ENCODE measurements at places on chromosomes 5 and 9. TPM values are rescaled to one million over a fixed set of nuclear protein-coding genes. Genes with fewer than 3 reads are reported as not detected.
A peak's percentile ranks its signal among the peaks of the same experiment; 100 is the strongest.

- H3K27me3 ChIP-seq, result peaks cover 33% of the 10 kb centered on the region
- H3K36me3 ChIP-seq, result no peaks in the 10 kb centered on the region
Observed at GRCh38 chr5:174755106-174755505, 30.7 kb downstream of the MSX2 start.

DNA sequence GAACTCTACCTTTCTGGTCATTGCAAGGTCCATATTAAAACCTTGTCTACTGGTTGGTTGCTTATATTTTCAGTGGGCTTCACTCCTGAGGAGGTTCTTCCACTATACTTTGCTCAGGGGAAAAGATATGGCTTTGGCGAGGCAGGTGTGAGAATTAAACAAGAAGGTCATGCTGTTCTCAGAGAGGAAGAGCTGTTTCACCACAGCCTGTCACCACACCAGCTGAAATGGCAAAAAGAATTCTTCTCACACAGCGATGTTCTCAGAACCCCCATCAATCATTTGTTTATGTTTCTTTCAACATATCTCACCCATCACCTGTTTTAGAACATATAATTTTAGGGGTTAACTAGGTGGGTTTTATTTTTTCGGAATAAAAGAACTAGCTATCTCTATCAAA lies 38.6 kb downstream of the CAPSL start:
- no peaks in the 10 kb centered on the region for H3K36me3 ChIP-seq
- no peak overlapping the region for H3K27ac ChIP-seq
- no peaks in the 10 kb centered on the region for H3K4me1 ChIP-seq
- no peak overlapping the region for H3K4me3 ChIP-seq
- H3K27me3 ChIP-seq, result no peaks in the 10 kb centered on the region
- DNase-seq, result no peak

GRCh38 chr5:170523830-170524229 lies 20.0 kb downstream of the KCNIP1 start:
- peaks cover 2% of the 10 kb centered on the region for H3K36me3 ChIP-seq

GRCh38 chr5:14173377-14174229 lies 30.5 kb downstream of the TRIO start:
- no peak for DNase-seq
- peaks cover 34% of the 10 kb centered on the region for H3K4me1 ChIP-seq
- no peaks in the 10 kb centered on the region for H3K36me3 ChIP-seq
- H3K4me3 ChIP-seq, result no peak overlapping the region
- H3K27ac ChIP-seq, result peak overlapping the region; percentile 42

DNA sequence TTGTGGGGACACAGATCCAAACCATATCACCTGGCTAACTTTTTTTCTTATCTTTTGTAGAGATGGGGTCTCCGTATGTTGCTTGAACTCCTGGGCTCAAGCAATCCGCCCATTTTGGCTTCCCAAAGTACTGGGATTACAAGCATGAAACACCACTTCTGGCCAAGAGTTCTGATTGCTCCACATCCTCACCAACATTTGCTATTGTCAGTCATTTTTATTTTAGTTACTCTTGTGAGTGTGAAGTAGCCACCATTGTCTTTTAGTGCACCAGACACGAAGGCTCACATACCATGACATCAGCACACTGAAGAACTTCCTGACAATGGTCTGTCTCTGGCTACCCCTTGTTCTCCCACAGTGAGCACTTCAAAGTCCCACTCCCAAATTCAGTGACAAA lies 17.3 kb downstream of the PLAC8L1 start:
- no peaks in the 10 kb centered on the region for H3K4me1 ChIP-seq
- no peak for DNase-seq
- H3K4me3 ChIP-seq, result no peak overlapping the region
- no peaks in the 10 kb centered on the region for H3K27me3 ChIP-seq

- no peak overlapping the region for H3K4me3 ChIP-seq
- no peak for DNase-seq
- H3K36me3 ChIP-seq, result no peaks in the 10 kb centered on the region
- no peaks in the 10 kb centered on the region for H3K4me1 ChIP-seq
Observed at GRCh38 chr5:18850216-18850615, 1137.8 kb downstream of the CDH18 start.

DNA sequence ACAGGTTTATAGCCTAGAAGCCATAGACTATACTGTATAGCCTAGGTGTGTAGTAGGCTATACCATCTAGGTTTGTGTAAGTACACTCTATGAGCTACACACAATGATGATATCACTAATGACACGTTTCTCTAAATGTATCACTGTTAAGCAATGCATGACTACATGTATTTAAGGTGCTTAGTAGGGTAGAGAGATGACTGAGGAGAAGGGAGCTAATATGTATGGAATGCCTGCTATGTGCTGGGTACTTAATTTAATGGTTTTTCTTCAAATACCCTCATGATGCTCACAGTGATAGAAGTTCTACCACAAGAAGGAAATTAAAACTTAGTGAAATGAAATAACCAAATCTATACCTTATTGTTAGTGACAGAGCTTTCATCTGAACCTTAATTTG lies 1785.5 kb downstream of the EFNA5 start:
- no peaks in the 10 kb centered on the region for H3K27me3 ChIP-seq
- H3K4me3 ChIP-seq, result no peak overlapping the region
- no peak for DNase-seq
- H3K4me1 ChIP-seq, result no peaks in the 10 kb centered on the region
- no peaks in the 10 kb centered on the region for H3K36me3 ChIP-seq

DNA sequence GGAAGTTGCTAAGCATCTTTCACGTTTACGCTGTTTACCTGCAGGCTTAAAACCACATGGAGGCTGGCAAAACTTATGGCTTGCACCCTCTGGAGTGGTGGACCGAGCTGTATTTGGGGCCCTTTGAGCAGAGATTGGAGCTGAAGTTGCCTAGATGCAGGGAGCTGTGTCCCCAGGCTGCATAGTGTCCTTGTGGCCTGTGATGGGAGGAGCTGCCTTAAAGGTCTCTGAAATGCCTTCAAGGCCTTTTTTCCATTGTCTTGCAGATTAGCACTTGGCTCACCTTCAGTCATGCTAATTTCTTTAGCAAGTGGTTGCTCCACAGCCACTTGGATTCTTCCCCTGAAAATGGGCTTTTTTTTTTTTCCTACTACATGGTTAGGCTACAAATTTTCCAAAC lies 81.5 kb upstream of the CHD1 start:
- no peak overlapping the region for H3K27ac ChIP-seq
- H3K36me3 ChIP-seq, result no peaks in the 10 kb centered on the region
- no peak overlapping the region for H3K4me3 ChIP-seq
- no peaks in the 10 kb centered on the region for H3K4me1 ChIP-seq
- H3K27me3 ChIP-seq, result no peaks in the 10 kb centered on the region

- H3K27ac ChIP-seq, result no peak overlapping the region
- H3K4me1 ChIP-seq, result peaks cover 3% of the 10 kb centered on the region
- H3K27me3 ChIP-seq, result no peaks in the 10 kb centered on the region
- DNase-seq, result no peak
- H3K4me3 ChIP-seq, result no peak overlapping the region
Observed at GRCh38 chr5:106675687-106676086, 995.0 kb downstream of the EFNA5 start.

GRCh38 chr5:124740071-124740470 lies 6.4 kb downstream of the ZNF608 start:
- H3K36me3 ChIP-seq, result peaks cover 3% of the 10 kb centered on the region
- H3K4me3 ChIP-seq, result peak overlapping the region; percentile 59
- H3K27ac ChIP-seq, result peak overlapping the region; percentile 51
- H3K27me3 ChIP-seq, result no peaks in the 10 kb centered on the region
- DNase-seq, result no peak

DNA sequence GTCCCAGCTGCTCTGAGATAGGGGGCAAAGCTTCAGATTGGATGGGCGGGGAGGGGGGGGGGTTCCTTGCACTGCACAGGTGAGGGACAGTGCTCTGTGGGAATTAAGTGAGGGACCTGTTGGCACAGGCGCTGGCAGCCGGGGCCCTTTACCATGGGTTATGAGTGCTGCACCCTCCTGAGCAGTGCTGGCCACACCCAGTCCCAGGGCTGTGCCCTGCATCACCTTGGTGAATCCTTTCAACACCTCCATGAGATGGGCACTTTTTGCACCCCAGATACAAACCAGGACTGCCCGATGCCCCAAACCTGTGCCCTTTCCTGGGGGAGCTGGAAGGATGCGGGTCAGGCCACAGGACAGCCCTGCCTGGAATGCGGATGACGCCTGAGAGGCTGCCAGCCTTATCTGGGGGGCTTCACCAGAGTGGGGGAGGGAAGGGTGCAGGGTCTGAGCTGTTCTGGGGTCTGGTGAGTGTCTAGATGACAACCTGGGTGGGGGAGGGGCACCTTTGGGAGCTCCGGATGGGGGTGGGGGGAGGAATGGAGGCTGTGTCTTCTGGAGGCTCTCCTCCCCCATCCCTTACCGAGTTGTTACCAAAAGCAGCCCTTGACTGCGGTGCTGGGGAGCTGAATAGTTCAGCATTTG lies 5.2 kb downstream of the CRB2 start:
- peaks cover 2% of the 10 kb centered on the region for H3K36me3 ChIP-seq
- H3K4me1 ChIP-seq, result peaks cover 39% of the 10 kb centered on the region
- H3K4me3 ChIP-seq, result no peak overlapping the region
- peak overlapping the region; percentile 62 for H3K27ac ChIP-seq
- DNase-seq, result no peak

GRCh38 chr5:56323505-56323904 lies 90.4 kb upstream of the ANKRD55 start:
- no peaks in the 10 kb centered on the region for H3K36me3 ChIP-seq
- no peak overlapping the region for H3K4me3 ChIP-seq
- DNase-seq, result no peak
- H3K27me3 ChIP-seq, result peaks cover 68% of the 10 kb centered on the region

DNA sequence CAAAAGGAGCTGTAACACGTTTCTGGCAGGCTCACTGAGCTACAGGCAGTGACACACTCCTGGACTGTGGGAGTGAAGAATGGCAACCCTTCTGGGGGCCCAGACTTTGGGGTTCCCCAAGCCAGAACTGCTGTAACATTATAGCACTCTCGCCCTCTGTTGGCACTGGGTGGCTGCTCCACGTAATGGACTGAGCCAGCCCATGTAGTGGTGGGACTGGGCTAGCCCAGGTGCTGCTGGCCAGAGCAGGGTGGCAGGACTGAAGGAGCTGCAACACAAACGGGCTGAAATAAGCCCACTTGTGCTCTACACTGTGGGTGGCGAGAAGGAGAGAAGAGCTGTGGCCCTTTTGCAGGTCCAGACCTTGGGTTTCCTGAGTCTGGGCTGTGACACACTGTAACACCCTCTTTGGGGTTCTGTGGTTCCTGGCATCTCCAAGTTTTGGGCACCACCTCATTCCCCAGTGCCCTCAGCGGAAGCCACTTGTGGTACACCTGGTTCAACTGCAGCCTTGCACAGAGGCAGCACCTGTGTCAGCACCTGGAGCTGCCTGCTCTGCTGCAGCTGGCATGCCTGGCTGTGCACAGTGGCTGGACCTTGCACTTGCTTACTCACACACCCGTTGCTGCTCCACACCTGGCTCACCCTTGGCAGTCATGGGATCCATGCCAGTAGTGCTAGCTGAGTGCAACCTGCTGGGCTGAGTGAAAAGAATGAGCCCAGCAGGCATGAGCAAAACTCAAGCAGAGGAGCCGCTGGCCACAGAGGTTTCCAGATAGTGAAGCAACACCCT lies 95.0 kb upstream of the PRR16 start:
- DNase-seq, result no peak
- H3K36me3 ChIP-seq, result no peaks in the 10 kb centered on the region
- H3K27ac ChIP-seq, result no peak overlapping the region

GRCh38 chr9:121326130-121326838 lies 43.8 kb downstream of the STOM start:
- no peak for DNase-seq
- H3K4me1 ChIP-seq, result no peaks in the 10 kb centered on the region
- no peak overlapping the region for H3K4me3 ChIP-seq
- H3K27ac ChIP-seq, result no peak overlapping the region
- peaks cover 16% of the 10 kb centered on the region for H3K36me3 ChIP-seq
- H3K27me3 ChIP-seq, result no peaks in the 10 kb centered on the region

DNA sequence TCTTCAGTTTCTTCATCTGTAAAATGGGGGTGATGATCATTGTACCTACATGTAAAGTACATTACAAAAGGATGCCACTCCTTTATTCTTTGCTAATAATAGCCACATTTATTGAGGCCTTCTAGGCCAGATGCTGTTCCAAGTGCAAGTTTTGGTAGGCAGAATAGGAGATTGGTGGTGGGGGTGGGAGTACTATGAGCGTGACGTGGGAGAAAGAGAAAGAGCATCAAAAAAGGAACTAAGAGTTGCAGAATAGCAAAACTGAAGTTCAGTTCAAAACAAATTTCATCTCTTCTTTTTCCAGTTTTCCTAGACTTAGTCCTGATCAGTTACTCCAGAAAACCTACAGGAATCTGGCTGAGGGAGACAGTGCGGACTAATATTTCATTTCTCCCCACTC lies 174.1 kb downstream of the SNX18 start:
- peaks cover 5% of the 10 kb centered on the region for H3K4me1 ChIP-seq
- no peaks in the 10 kb centered on the region for H3K36me3 ChIP-seq
- H3K27ac ChIP-seq, result no peak overlapping the region
- DNase-seq, result no peak
- H3K4me3 ChIP-seq, result no peak overlapping the region
- no peaks in the 10 kb centered on the region for H3K27me3 ChIP-seq

GRCh38 chr5:140966293-140967225 lies at the start of gene PCDHAC2:
Gene PCDHAC2 (plus strand): TSS chr5:140966476. CDS start chr5:140966767, 291 bp downstream.
- H3K4me3 ChIP-seq, result peak within 1 kb of the TSS; percentile 80
- H3K4me1 ChIP-seq, result peaks cover 5% of the 10 kb centered on the region
- peaks cover 3% of the 10 kb centered on the region for H3K36me3 ChIP-seq
- DNase-seq, result peak; percentile 42
- H3K27me3 ChIP-seq, result peaks cover 36% of the 10 kb centered on the region

DNA sequence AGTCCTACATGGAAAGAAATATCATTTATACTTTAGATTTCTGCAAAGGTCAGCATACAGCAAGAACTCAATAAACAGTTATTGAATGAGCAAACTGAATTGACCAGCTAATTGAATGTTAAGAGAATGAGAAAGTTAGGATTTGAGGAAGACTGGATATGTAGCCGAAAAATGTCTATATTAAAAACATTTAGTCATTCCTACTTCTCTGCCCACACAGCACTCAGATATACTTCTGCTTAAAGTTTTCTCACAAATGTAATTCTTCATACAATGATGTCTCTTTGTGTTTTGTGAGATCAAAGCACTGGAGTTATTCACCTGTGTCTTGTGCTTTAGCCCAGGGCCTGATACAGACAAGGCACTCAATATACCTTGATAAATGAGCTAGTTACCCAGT lies 188.6 kb downstream of the PARP8 start:
- peaks cover 8% of the 10 kb centered on the region for H3K4me1 ChIP-seq
- DNase-seq, result no peak
- H3K27me3 ChIP-seq, result no peaks in the 10 kb centered on the region
- H3K4me3 ChIP-seq, result no peak overlapping the region
- H3K27ac ChIP-seq, result no peak overlapping the region

GRCh38 chr5:44267909-44268308 lies 121.3 kb downstream of the FGF10 start:
- H3K36me3 ChIP-seq, result no peaks in the 10 kb centered on the region
- no peak overlapping the region for H3K4me3 ChIP-seq
- no peaks in the 10 kb centered on the region for H3K27me3 ChIP-seq
- no peaks in the 10 kb centered on the region for H3K4me1 ChIP-seq

Gene GRIN3A
- 0.42 TPM for total RNA-seq

Gene LCN9
- 0.57 TPM for total RNA-seq

Gene IFNK
- not detected for total RNA-seq
